ENCODE measurements at places on chromosomes 4 and X.

DNA sequence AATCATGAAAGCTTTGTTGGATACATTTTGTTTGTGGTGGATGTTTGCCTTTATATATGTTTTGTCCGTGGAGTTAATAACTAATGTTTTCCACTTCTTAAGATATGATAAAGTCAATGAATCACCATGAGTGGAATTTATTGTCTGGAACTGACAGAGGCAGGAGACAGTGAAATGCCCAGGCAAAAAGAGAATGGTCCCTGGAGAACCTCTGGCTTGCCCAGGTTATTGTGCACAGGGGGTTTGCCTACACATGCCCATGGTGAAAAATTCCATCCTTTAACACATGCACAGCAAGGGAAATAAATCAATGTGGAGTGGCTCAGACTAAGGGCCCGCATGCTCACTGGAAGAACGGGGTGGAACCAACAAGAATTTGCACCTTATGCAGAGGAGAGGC is 964.3 kb upstream of the GRIA3 start:
- DNase-seq = no peak

- DNase-seq = peak; percentile 75
Measured at GRCh38 chr4:85084371-85085094, 118.0 kb upstream of the WDFY3 start.

DNA sequence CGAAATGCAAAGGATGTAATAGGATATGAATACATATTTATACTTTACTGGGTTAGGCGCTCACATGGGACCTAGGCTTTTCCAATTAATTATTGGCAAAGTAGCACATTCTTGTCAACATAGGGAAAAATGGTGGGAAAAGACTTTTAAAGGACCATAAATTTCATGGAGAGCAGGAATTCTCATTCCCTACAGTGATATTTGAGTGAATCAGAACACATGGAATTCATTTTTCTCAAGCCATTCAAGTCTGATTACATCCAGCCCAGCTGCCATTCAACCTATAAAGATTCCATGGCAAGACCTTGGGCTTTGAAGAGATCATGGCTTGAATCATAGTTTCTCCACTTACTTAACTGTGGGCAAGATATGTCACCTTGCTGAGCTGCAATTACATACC is 150.4 kb downstream of the SOWAHB start:
- DNase-seq = no peak

DNA sequence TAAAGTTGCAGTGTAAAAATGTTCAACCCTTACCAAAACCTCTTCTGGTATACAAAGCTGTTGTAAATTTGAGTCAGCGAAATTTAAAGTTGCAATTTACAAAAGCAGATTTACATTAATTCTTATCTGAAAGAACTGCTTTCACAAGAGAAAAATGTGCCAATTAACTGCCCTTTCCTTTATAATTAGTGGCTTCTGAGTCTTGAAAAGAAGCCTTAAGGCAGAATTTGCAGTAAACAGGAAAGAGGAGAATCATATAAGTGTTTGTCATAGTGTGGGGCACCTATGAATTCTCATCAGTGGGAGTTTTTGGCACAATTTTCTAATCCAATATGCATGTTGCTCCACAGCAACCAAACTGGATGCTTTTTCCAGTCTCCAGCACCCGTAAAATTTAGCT is 125.3 kb upstream of the GABRG1 start:
- no peak for DNase-seq

DNA sequence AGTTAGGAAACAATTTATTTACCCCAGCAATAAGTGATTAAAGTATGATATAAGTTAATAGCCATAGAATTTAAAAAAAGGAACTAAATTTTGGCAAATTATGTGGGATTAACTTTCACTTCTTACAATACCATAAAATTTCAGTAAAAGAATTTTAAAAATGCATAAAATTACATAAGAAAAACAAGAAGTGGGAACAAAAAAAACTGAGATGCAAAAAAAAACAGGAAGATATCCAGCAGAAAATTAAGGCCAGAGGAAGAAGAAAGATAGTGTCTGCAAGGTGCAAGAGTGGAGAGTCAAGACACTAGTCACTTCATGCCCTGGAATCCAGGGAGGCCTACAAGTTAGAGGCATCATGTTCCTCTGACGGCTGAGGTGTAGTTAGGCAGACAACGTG is 184.2 kb downstream of the GASK1B start:
- DNase-seq = no peak

Data from left kidney (tissue), 8 donors.